ENCODE measurements at places on chromosomes 4 and X.

DNA sequence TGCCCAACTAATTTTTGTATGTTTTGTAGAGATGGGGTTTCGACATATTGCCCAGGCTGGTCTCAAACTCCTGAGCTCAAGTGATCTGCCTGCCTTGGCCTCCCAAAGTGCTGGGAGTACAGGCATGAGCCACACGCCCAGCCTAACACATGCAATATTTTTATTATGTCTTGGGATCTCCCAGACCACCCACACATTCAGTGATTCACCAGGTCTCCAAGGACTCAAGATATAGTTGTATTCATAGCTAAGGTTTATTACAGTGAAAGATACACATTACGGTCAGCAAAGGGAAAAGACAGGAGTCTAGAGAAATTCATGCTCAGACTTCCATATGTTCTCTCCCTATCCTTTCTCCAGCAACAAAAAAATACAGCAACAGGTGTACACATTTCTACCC lies 25.5 kb upstream of the FAM120C start:
- DNase-seq = no peak

DNA sequence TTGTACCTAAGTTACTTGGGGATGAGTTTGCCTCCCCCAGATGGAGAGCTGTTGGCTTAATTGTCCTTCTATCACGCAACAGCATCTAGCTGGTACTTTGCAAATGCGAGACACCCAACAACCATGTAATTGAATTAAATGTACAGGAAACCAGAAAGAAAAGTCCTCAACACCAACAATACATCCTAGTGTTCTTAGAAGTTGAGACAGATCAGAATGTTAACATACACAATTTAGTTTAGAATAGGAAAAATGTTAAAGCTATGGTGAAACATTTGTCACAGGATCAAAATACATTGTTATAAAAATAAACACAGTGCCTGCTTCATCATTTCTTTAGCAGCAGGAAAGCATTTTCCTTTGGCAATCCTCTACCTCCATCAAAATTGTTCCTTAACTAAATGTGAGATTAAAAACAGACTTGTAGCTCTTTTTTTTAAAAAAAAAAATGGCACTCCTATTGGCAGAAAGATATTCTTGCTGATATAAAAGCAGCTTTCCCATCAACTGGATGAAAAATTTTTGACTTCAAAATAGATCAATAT lies 163.1 kb upstream of the MID1 start:
- DNase-seq = no peak

- DNase-seq = no peak
Observed at GRCh38 chr4:54050214-54050904, 14.0 kb downstream of the CHIC2 start.

- no peak for DNase-seq
Observed at GRCh38 chrX:106168107-106168506, at the start of gene PWWP3B. TSS of gene PWWP3B (plus strand) at chrX:106168305. CDS start at chrX:106205433, 37,128 bp downstream.

GRCh38 chr4:114396808-114397207 lies 201.8 kb upstream of the UGT8 start:
- no peak for DNase-seq

DNA sequence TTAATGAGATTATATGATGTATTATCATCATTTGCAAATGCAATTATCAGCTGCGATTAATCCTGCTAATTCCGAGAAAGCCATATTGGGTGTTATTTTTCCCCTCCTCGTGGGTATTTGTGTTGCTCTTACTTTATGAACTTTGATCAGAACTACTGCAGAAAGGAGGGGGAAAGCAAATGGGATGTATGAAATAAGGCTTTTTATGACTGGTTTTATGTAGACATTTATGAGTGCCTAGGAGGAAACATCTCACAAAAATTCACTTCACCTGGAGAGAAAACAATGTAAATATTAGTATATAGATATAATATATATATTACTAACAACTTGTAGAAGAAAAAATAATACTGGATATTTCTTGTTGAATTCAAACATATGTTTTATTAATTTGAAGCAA lies 214.4 kb downstream of the TEX13A start:
- DNase-seq = no peak

GRCh38 chrX:41739871-41740270 lies 15.9 kb downstream of the GPR82 start:
- no peak for DNase-seq

- DNase-seq = no peak
Observed at GRCh38 chr4:87232216-87232615, 11.8 kb upstream of the KLHL8 start.

DNA sequence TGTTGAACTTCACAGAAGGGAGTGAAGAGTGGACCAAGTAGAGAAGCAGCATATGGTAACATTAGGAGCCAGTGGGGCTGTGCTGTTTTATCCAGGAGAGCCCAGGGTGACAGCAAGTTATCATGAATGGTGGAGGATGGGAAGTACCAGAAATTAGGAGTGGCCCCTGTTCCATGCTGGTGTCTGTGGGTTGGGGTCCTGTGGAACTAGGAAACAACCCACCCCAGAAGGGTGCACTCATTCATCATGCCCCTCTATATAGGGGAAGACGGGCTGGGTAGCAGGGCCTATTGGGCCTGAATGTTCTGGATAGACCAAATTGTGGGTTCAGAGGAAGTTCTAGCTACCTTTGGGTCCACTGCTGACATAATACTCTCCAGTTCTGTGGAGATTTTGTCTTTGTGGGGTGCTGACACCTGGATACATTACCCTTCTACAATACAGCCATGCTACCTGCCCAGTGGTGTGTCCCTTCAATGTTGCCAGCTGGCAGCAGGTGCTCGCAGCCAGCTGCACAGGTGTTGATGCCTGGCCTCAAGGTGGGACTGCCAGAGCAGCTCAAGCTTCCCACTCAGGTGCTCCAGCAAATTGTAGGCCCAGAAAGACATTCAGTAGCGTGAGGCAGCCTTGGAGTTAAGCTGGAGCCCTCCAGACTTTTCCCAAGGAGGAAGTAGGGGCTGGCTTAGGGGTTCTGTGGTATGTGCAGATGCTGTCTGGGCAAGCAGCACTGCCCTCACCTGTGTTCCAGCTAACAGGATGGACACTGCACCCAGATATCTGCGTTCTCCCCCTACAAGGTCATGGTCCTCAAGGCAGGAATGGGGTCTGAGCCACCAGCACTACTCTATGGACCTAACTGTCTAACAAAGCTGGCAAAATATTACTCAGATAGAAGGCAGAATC lies 106.5 kb downstream of the NHSL2 start:
- no peak for DNase-seq

All from mesothelial cell of epicardium (in vitro differentiated cells).